ENCODE measurements at places on chromosomes 7 and 10.

DNA sequence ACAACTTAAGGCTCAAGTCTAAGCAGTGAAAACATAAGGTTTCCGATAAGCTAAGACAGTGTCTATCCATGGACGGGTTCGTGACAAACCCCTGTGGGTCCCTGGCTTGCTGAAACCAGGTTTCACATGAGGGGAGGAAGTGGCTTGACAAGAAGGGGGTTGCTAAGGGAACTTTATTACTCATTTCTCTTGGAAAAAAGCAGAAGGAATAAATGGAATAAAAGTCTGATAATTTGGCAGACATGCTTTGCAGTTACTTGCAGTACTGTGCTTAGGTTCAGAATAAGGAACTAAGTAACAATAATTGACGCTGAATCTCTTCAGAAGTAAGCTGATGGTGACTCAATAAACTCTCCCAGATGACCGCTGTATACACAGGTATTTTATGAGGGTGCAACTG is 34.7 kb downstream of the RBM17 start:
- DNase-seq = peak; percentile 27

- peak; percentile 59 for DNase-seq
Observed at GRCh38 chr7:7761974-7762779, 43.8 kb upstream of the RPA3 start.

- DNase-seq = no peak
Observed at GRCh38 chr7:37186753-37187152, 261.9 kb downstream of the ELMO1 start.

- DNase-seq = no peak
Observed at GRCh38 chr7:70512761-70513160, 619.2 kb upstream of the GALNT17 start.

DNA sequence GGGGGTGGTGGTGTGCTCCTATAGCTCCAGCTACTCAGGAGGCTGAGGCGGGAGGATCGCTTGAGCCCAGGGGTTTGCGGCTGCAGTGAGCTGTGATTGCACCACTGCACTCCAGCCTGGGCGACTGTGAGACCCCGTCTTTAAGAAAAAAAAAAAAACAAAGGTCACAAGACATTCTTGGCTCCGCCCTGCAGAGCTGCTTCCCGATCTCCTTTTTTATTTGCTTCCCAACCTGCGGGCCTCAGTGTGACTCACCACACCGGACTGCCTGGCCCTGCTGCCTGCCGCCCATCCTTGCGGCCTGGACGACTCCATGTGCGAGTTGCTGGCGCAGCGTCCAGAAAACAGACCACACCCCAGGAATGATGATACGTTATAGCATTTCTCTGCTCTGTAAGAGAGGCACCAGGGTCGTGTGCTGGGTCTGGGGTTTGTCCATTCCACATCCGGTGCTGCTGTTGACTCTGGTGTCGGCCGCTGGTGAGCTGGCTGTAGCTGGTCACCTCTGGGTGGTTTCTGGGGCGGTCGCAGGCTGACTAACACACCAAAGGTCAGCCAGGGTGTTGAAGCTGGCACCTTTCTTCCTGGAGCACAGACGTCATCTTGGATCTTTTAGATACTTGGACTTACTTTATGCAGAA is 123.6 kb downstream of the TCF7L2 start:
- DNase-seq = peak; percentile 97

Data from IMR-90 (cell line).